ENCODE measurements at places on chromosomes 16 and 17.

GRCh38 chr16:69839240-69839688 lies 77.1 kb downstream of the WWP2 start:
- DNase-seq: no peak

- DNase-seq: no peak
These were observed 78.1 kb downstream of the ASIC2 start for GRCh38 chr17:33214996-33215395.

GRCh38 chr17:1720856-1721386 lies 3.6 kb upstream of the WDR81 start:
- peak; percentile 63 for DNase-seq

DNA sequence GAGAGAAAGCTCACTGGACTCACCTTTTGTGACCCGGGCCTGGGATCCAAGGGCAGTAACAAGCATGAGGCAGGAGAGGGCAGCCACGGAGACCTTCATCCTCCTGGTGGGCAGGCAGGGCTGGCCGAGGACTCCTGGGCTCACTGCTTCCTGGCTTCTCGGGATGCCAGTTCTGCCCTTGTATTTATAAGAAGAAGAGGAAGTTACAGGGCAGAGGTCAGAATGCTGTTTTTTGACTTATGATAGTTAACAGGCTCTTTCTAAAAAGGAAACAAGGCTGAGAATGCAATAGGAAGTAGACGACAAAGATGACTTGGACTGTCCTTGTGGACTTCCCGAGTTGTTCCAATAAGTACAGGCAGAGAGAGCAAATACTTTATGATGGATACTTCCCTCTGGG lies at the start of gene CCL23:
Gene CCL23 (minus strand): TSS at position 174 of the 400 bp plus-strand sequence. CDS start 75 bp downstream, at position 99.
- no peak for DNase-seq

DNA sequence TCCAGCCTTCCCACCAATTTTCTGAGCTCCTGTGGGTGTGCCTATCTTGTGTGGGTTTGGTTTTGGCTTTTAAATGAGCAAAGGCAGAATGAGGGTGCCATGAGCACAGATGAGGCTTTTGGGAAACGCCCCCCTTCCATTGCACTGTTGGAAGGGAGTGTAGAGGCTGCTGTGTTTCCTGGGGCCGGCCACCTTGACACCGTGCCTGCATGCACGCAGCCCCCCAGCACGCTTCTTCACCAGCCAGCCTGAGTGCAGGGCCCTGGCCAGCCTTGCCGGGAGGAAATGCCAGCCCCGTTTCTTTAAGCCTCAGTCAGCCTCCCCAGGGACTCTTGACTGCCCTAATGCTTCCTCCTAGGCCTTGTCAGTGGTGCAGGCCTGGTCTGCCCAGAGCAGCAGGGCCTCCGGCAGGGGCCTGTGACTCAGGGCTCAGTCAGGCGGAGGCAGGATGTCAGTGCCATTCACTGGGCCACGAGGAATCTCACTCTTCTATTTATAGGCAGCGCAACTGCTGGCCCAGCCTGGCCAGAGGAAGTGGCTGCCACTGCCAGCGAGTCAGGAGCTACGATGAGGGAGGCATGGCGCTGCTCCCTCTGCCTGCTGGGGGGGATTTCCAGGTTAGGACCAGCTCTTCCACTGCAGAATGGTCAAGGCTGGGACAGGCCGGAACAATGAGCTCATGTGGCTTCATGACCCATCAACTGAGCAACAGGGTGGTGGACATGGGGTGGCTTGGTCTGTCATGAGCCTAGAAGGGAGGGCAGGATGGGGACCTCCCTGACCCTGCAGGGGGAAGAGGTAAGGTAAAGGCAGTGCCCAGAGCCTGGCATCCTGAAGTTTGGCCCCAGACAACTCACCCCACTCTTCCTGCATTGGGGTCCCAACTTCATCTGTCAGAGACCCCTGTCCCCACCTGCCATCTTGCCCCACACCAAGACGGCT lies 205.2 kb downstream of the RAB11FIP4 start:
- no peak for DNase-seq

- no peak for DNase-seq
These were observed 627.2 kb downstream of the TOX3 start for GRCh38 chr16:51919736-51920135.

DNA sequence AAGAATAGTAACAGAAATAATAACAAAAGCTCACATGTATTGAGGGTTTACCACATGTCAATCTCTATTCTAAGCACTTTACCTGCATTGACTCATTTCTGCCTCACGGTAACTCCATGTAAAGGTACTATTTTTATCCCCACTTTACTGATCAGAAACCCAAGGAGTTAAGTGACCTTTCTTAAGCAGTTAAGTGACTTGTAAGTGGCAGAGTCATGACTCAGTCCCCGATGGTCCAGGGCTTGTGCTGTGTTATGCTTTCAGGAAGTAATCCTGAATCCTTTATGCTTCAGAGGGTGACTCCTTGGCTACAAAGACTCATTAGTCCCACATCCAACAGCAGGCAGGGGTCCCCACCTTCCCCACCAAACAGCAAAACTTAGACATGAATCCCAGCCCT lies 66.5 kb downstream of the MRM1 start:
- DNase-seq: no peak

GRCh38 chr16:56108056-56108471 lies 83.2 kb upstream of the GNAO1 start:
- no peak for DNase-seq

All from stimulated activated CD8-positive, alpha-beta memory T cell treated with anti-CD3 and anti-CD28 coated beads, Interleukin-15, amount 100 ng/mL, for 1 hour (primary cell).